Epithelial cell of proximal tubule (primary cell): ENCODE measurements at places on chromosomes 7 and 10.
A peak's percentile ranks its signal among the peaks of the same experiment; 100 is the strongest.

DNA sequence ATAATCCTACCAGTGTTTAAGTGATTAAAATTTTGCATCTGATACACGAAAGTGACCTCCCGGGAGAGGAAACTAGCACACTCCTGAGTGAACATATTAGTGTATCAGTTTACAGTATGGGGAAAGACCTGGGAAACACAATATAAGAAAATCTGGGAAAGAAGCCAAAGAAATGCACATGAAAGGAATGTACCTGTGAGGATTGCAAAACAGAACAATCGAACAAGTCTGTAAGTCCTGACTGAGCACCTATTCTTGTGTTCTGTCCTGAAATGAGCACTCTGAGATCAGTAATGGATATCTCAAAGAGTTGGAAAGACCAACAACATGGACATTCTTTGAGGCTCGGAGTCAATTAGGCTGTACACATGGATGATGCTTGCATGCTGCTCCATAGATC, 554.7 kb downstream of the SORCS3 start:
- DNase-seq = no peak

- DNase-seq = no peak
Observed at GRCh38 chr7:138885383-138886147, 87.6 kb upstream of the ATP6V0A4 start.

DNA sequence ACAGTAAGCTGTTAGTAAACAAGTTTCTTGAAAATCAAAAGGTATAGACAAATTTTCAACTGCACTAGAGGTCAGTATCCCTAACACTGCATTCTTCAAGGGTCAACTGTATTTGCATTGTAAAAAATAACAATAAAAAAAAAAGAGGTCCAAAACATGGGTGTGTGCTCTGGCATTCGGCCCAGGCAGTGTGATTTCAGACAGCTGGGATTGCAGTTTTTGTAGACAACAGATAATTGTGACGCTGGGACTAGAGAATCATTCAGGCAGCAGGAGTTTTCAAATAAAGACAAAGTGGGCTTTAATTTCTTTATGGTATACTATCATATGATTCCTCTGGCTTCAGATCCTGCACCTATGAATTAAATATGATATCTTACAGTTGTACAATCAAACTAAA, 543.2 kb upstream of the SEMA3D start:
- no peak for DNase-seq

DNA sequence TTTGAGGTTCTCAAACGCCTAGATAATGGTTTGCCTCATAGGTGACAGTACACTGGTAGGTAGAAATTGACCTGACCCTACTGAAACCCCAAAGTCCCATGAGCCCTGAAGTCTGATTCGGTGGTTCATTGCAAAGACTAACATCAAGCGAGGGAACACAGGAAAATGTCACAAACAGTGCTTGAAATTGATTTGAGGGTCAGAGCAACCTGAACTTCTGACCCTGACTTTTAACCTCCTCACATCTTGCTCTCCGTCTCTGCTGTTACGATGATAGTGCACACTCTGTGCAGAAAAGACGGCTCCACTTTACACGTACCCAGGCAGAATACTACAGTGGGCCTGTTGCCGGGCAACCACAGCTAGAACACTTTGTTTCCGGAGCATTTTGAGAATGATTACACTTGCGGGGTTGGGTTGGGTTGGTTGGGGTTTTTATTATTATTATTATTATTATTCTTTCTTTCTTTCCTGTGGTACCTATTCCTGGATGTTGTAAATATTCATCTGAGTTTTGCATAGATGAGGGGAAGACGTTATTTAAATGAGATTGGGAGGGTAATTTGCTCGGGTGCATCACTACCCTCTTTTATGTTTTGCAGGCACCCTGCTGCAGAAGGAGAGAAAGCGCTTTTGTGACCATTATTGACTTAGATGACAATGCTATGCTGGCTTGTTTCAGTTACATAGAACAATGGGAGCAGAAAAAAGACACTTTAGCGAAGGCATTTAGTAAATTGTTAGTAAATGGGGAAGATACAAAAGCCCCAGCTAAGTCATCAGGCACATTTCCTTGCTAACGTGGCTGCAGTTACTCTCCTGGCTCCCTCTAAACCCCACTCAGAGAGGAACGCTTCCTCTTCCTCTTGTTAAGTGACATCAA, 438.1 kb upstream of the NRP1 start:
- DNase-seq = no peak

DNA sequence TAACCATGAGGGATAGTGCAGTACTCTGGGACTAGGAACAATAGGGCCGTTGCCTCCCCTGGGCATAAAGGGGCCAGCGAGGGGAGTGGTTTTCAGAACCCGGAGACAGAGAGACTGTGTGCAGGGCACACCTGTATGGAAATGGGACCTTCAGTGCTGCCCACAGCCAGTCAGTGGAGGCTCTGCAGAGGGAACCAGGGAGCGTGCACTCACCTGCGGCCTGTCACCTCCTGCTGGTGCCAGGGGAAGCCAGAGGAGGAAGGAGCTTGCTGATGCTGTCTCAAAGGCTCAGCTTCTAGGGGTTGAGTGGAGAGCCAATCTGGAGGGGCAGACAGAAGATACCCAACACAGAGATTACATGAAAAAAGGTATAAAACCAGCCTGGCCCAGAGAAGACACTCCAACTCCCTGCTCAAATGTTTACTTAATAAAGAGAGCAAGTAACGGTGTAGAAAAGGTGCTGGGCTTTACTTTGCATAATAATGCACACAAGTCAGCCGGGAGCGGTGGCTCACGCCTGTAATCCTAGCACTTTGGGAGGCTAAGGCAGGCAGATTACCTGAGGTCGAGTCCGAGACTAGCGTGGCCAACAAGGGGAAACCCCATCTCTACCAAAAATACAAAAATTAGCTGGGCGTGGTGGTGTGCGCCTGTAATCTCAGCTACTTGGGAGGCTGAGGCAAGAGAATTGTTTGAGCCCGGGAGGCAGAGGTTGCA, 35.5 kb upstream of the WAPL start:
- no peak for DNase-seq

- DNase-seq = no peak
Observed at GRCh38 chr10:93085272-93085859, 11.7 kb downstream of the CYP26A1 start.

DNA sequence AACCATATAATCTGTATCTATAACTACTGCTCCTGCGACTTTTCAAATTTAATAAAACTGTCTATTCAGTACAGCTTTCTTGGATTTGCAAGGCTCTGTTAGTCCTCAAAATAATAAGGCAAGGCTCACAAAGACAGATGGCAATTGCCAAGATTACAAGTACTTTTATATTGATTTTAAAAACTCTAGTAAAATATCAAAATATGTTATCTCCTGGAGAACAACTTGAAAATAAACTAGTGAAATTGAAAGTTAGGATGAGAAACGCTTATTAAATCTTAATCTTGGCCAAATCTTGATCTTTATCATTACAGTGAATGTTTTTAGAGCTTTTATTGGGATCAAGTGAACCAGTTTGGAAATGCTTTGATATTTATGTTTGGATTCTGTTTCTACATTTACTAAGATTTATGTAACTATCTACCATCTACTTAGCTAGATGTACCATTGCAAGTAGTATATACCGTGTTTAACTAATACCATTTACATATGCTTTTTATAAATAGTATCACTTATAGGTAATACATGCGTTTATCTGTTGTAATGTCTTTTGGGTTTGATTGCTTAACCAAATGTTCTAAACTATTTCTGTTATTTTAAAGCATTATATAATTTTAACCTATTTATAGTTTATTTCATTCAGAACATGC, 70.0 kb downstream of the CABCOCO1 start:
- DNase-seq = no peak

- DNase-seq = peak; percentile 56
Observed at GRCh38 chr10:88934900-88935672, 17.5 kb downstream of the ACTA2 start.

- no peak for DNase-seq
Observed at GRCh38 chr10:132944510-132944909, 2.1 kb upstream of the CFAP46 start.

GRCh38 chr7:2926120-2926895, 82.2 kb upstream of the GNA12 start:
- no peak for DNase-seq

DNA sequence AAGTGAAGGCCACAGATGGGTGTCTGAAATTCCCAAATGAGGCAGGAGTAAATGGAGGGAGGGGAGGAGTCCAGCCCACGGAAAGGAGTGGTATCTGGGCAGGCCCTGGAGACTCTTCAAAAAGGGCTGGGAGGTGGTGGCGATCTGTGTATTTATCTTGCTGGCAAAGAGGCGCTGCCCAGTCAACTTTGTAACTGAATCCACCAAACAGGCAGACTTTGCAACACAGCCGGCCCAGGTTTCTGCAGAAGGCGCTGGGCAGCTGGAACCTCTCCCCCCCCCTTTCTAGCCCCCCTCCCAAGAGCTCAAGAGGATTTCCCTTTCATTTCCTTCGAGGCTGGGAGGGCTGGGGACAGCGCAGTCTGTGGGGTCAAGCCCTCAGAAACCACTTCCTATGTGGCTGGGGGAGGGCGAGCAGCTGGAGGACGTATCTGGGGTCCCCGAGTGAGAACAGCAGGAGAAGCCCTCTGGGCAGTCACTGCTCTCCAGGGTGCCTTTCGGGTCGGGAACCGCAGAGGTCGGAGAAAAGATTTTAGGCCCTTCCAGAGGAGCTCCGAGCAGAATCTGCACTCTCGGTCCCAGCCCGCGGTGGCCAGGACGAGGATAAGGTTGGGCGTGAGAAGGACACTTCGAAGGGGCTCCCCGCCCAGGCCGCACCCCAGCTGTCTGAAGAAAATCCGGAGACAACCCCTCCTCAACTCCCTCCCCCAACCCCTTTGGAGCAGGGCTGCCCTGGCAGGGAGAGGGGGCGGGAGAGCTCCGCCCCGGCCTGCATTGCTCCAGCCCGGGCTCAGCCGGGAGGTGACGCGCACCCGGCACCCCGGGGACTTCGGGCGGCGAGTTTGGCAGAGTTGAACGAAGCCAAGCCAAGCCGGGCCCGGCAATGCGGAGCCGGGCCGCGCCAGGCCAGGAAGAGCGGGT, 965 bp downstream of the ZCCHC24 start:
- DNase-seq = no peak

GRCh38 chr7:135905355-135905754, 71.8 kb downstream of the MTPN start:
- no peak for DNase-seq

GRCh38 chr10:103892181-103892580, 25.8 kb downstream of the STN1 start:
- no peak for DNase-seq

DNA sequence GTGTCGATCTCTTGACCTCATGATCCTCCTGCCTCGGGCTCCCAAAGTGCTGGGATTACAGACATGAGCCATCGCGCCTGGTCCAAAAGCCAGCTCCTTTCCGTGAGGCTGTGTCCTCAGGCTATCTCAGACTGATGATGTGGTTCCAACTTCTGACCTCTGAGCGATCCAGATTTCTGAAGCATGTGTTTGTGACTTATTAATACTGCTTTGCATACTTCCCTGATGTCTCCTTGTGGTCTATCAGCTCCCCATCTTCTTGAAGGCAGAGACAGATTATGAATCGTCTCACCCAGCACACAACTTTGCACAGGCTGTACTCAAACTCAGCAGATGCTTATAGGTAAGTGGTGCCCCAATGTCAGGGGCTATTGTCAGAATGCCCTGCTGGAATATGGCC, 2.0 kb upstream of the PLPP4 start:
- no peak for DNase-seq
